ENCODE measurements at places on chromosomes 1 and 21.

- DNase-seq: no peak
Measured at GRCh38 chr1:206728697-206728987, 41.9 kb upstream of the IL19 start.

DNA sequence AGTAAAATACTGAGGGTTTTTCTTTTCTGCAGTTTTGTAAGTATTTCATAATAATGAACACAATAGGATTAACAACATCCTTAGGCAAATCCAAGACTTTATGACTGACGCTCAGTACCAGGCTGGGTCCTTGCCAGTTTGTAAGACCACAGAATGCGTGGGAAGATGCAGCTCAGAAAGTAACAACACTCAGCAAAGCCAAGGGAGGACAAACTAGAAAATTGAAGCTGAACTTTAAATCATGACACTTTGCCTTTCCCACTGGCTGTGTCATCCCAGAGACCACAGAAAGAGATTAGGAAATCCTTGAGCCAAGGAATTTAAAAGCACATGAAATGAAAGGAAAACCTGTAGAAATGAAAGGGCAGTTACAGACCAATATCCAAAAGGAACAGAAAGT, 426.3 kb upstream of the CHRM3 start:
- no peak for DNase-seq

- DNase-seq: no peak
Measured at GRCh38 chr1:95007687-95008086, 65.1 kb downstream of the ALG14 start.

- DNase-seq: no peak
Measured at GRCh38 chr1:74571493-74571800, 59.0 kb upstream of the LRRC53 start.

GRCh38 chr1:103489935-103490334, 35.6 kb upstream of the RNPC3 start:
- DNase-seq: no peak

- DNase-seq: no peak
Measured at GRCh38 chr1:187621951-187622350, 793.2 kb downstream of the PLA2G4A start.

DNA sequence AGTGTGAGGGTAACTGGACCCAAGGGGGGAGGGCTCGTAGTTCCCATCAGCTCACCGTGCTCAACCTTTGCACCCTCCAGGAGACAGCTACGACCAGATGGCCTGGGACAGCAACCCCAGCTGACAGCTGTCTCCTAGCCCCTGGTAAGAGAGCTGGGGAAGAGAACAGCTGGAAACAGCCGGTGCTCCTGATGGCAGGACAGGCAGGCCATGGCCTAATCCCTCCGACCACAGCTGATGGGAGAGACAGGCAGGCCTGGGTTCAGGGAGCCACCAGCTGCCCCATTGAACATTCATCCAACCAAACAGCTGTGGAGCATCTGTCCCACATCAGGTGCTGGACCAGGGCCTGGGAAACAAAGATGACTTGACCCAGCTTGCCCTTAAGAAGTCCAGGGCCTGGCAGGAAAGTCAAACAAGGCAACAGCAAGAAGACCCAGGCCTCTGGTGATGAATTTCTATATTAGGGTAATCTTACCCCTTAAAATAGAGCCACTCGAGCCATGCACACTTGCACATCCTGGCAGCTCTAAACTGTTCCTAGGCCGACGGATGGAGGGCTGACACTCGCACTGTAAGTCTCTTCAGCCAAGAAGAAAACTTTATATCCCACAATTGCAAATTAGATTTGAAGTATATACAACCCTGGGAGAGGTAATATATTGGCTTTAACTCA, 12.2 kb downstream of the OLFML2B start:
- no peak for DNase-seq

DNA sequence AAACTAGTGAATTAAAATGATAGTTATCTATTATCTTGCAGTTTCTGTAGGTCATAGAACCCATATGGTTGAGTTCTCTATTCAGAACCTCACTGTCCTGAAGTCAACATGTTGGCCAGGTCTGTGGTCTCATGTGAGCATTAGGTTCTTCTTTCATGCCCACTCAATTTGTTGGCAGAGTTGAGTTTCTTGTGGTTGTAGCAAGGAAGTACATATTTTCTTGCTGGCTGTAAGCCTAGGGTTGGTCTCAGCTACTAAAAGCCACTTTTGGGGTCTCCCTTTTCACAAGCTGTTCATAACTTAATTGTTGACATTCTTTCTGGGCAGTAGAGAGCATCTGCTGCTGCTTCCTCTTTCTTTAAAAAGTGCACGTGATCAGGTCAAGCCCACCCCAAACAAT, 1165.1 kb upstream of the NCAM2 start:
- DNase-seq: no peak

- no peak for DNase-seq
Measured at GRCh38 chr1:159830722-159831121, 4.0 kb downstream of the SLAMF8 start.

- no peak for DNase-seq
Measured at GRCh38 chr1:155003227-155003765, 694 bp downstream of the ZBTB7B start.

- no peak for DNase-seq
Measured at GRCh38 chr1:66833112-66833511, 32.0 kb upstream of the INSL5 start.

- peak; percentile 43 for DNase-seq
Measured at GRCh38 chr21:33403786-33404585, 773 bp downstream of the IFNGR2 start.

DNA sequence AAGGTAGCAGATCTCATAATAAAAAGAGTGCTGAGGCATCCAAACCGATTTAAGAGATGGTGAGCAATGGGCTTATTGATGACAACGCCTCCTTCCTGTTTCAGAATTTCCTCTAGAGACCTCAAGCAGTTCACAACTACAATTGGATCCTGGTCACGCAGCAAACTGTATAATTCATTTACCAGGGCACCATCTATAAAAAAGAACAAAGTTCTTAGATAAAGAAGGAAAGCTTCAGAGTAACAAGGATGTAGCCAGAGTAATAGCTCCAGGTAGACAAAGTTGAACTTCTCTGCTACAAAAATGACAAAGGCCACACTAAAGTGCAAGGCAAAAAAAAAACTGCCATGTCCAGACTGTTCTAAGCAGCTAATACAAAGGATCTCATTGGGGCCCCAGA, 3.4 kb downstream of the AP4B1 start:
- DNase-seq: no peak

Data from DND-41 (cell line).